DMS53 (cell line): ENCODE measurements at places on chromosomes 4 and X.

- DNase-seq = no peak
Observed at GRCh38 chrX:139382529-139382928, 148.0 kb upstream of the F9 start.

- DNase-seq = peak; percentile 79
Observed at GRCh38 chr4:65670331-65671031, at the start of gene EPHA5. TSS of gene EPHA5 (minus strand) at chr4:65670489. CDS start at chr4:65669742, 747 bp downstream.

DNA sequence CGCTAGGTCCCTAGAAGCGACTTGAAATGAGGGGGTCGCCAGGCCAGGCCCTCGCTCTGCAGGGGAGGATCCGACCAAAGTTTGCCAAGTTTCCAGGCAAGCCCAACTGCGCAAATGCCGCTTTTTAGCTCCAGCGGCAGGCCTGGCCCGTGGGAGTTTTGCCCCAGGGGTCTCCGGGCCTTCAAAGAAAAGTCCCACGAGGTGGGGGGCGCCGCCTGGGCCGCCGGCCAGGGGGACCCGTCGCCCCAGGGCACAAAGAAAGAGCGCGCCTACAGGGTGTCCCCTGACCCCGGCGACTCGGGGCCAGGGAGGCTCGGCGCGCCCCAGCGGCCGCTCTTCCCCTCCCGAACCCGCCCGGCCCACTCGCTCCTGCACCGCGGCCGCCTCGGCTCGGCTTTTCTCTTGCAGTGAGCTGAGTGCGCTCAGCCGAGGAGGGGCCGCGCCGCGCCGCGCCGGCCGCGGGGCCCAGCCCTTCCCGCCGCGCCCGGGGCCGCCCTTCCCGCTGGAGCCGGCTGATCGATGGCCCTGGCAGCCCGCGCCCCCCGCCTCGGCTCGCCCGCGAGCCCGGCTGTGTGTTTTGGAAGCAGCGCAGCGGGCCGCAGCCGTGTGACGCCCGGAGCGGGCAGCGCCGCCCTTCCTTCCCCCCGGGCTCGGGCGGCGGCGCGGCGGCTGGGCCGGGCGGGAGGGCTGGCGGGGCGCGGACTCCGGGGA is 754 bp upstream of the KLF3 start:
- DNase-seq = peak; percentile 95

GRCh38 chr4:87262886-87263285 is 42.5 kb upstream of the KLHL8 start:
- DNase-seq = no peak

DNA sequence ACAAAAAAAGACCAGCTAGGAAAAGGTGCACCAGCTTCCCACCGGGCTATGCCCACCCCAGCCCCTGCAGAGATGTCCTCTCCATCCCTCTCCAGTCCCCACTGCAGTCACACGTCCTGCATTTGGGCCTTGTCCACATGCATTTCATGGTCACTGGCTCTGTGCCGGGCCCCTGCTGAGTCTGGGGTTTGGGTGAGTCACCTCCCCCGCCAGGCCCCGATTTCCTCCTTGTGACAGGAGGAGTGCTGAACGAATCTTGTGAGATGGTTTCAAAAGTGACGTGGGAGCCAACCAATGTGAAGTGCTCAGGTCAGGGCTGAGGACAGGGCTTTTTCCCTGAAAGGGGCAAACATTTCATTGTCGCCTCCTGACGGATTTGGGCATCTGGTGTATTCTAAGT is 7.1 kb downstream of the CPZ start:
- no peak for DNase-seq

- DNase-seq = no peak
Observed at GRCh38 chrX:27680726-27681125, 90.6 kb downstream of the DCAF8L2 start.

DNA sequence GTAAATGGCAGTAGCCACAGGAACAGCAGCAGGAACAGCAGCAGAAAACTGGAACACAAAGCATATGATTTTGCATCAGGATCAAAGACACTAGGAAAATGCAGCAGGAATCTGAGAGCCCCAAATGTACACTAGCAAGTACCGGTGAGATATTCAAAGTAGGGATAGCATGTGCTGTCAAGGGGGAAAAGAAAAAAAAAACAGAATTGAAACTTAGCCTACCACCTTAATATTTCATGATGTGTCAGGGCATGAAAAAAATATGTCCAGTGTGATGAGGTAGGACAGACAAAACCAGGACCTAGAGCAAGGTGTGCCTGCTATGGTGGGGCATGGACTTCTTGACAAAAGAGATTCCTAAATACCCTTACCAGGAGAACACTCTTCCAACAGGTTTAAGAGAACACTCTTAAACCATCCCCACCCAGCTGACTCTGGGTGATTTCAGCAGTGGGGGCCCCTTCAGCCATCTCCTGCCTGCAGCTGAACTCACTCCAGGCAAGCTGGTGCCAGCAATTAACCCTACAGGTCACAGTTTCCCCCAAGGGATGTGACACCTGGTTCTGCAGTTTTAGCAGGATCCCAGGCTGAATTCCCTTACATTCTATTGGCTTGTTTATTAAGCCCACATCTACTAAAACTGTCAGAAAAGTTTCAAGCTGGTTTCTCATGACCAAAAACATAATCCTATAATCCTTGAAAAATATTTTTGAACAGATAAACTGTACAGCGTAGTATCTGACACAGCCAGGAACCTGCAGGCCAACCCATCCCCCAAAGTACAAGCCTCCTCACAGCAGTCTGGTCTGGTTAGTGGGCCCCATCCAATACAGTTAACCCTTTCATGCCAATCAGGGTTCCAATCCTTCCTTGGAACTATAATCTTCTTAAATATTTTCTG is 62.9 kb upstream of the FMR1 start:
- peak; percentile 22 for DNase-seq
